ENCODE measurements at places on chromosomes 11 and 22.

- no peak for DNase-seq
These were observed 396.6 kb downstream of the NELL1 start for GRCh38 chr11:21066030-21066429.

DNA sequence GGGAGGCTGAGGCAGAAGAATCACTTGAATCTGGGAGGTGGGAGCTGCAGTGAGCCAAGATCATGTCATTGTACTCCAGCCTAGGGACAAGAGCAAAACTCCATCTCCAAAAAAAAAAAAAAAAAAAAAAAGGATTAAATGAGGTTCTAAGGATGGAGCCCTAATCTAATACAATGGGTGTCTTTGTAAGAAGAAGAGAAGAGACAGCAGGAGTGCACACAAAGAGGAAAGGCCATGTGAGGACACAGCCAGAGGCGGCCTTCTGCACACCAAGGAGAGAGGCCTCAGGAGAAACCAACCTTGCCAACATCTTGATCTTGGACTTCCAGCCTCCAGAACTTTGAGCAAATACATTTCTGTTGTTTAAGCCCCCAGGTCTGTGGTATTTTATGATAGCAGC is 66.6 kb upstream of the CECR2 start:
- no peak for DNase-seq

DNA sequence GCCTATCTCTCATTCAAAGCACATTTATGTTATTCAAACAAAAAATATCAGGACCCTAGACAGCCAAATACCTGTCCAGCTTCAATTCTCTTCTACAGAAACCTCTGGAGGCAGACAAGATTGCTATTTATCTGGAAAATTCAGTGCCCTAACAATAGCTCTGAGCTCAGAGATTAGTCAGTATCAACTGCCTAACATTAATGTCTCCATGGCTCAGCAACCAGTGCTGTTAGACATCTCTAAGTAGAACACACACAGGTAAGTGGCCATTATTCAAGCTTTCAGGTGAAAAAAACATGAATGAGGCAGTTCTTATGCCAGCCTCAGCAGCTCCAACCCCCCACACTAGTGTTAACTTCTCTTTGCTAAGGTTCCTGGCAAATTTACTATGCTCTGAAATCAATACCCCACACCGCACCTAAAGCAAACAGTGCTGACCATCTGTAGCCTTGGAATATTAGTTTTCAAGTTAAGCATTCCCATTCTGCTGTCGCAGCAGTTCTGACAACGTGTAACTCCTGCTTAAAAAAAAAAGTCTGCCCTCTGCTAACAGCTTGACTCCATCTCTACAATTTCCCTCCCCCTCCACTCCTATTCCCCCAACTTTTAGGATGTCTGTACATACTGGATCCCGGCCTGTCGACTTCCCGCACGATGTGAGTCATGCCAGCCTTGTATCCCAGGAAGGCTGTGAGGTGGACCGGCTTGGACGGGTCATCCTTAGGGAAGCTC is 1.5 kb downstream of the RPL3 start:
- DNase-seq = peak; percentile 47

GRCh38 chr11:32113200-32113919 is 22.5 kb downstream of the RCN1 start:
- no peak for DNase-seq

DNA sequence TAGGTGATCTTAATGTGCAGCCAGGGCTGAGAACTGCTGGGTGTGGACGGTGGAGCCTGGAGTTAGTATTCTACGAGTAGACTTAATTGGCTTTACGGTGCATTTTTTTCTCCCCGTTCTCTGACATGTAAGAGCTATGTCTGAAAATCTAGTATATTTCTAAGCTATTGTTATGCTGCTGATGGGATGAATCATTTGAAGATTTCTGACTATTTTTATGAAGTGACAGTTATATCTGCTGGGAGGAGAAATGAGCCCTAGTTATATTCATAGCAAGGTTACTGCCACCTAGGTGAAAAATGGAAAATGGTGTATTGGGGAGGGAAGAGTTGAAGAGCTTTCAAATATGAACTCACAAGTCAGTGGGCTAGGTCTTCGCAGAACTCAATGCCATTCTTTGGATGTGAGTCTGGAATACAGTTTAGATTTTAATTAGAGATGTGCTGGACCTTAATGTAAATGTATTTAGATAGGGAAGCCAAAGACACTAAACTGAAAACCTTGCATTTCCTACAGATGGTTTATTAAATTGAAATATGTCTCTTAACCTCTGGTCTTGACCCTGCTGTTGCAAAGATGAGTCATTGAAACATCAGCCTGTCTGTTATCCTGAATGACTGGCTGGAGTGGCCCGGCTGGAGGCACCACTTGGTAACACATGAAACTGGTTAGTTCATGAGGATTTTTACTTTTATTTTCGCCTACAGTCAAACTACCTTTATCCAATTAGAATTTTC is 293.7 kb downstream of the DDX10 start:
- peak; percentile 33 for DNase-seq

DNA sequence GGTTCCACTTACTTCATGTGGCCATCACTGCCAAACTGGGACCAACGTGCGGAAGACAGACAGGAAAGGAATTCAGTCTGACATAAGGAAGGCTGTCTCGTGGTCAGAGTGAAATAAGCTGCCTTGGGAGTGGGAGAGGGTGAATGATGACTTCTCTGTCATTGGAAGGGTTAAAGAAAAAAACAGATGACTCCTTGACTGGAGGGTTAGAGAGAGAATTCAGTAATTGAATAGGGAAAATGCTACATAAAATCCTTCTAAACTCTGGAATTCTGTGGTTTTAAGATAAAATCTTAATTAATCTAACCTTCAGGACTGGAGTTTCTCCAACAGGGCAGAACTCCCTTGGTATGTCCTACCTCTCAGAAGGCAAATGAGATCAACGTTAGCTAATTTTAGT is 33.8 kb downstream of the RAB30 start:
- DNase-seq = peak; percentile 79

- no peak for DNase-seq
These were observed 336.2 kb downstream of the ETS1 start for GRCh38 chr11:128251140-128251539.

DNA sequence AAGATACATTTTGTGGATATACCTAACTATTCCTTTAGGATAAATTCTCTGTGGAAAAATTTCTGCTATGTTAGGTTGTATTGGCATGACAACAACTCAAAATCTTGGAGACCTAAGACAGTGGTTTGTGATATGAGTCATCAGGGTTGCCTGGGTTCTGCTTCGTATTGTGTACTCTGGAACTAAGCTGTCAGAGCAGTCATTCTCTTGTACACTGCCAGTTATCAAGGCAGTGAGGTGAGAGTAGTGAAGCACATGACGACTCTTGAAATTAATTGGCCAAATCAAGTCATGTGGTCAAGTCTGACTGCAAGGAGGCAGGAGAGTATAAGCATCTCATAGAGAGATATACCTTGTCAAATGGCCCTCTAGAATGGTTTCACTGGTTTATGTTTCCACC is 104.4 kb downstream of the FANCF start:
- DNase-seq = peak; percentile 86

- DNase-seq = peak; percentile 59
These were observed 10.2 kb upstream of the DDB2 start for GRCh38 chr11:47204637-47204989.

- DNase-seq = peak; percentile 10
These were observed 646 bp downstream of the NCAPD3 start for GRCh38 chr11:134223121-134223520.

DNA sequence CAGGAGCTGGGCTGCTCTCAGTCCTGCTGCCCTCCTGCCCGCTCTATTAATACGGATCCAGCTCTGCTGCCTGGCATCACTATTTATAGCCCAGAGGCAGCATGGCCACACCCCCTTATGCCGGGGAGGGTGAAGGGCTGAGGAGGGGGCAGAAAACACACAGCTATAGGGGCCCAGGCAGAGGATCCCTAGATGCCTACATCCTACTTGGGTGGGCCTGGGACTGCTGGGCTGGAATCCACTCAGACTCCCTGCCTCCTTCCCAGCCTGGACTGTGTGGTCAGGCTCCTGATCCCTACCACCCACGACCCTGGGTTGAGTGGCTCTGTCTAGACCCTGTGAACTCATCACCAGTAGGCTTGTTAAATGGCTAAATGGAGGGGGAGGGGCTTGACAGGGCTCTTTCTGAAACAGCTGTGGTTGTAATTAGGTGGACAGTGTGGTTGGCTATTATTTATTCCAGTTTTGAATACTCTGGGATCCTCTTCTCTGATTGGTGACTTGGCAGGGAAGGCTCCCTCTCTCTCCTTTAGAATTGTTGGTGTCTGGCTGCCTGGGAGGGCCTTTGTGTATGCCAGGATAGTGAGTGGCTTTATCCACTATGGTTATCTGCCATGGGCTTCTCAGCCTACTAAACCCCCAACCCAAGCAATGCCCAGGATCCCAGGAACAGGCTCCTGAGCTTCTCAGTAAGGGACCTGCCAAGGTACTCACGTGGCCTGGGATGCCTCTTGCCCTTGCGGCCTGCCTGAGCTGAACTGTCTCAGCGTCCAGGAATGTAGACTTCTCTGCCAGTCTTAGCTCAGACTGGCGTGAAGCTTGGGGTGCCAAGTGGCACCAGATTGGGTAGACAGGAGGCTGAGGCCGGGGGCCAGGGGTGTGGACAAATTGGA is 15.2 kb downstream of the PHLDB1 start:
- DNase-seq = peak; percentile 90

DNA sequence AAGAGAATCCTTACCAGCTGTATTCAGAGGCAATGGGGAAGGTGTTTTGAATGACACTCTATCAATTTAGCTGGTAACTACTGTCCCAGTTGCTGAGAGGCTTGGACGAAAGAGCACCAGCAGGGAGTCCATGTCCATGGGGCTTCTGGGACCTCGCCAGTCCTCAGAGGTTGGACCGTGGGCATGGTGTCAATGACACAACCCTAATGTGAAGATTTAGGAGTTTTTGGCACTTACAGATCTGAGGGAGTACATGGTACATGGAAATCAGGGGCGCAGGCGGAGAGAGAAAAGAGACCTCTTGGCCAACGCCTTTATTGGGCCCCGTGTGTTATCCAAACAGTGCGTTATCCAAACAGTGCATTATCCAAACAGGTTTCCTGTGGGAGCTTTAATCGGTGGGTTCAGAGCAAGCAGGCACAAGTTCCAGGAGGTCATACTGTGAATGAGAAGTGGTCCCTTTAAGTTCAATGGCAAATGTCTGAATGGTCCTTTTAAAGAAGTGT is 169.1 kb upstream of the B3GAT1 start:
- no peak for DNase-seq

GRCh38 chr11:106503901-106504300 is 426.4 kb downstream of the AASDHPPT start:
- peak; percentile 59 for DNase-seq

DNA sequence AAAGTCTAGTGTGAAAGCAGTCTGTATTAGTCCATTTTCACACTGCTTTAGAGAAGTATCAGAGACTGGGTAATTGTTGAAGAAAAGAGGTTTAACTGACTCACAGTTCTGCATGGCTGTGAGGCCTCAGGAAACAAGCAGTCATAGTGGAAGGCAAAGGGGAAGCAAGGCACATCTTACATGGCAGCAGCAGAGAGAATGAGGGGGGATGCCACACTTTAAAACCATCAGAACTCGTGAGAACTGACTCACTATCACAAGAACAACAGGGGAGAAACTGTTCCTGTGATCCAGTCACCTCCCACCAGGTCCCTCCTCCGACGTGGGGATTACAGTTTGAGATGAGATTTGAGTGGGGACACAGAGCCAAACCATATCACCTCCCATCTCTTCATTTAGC is 13.8 kb upstream of the TUBA8 start:
- DNase-seq = no peak

DNA sequence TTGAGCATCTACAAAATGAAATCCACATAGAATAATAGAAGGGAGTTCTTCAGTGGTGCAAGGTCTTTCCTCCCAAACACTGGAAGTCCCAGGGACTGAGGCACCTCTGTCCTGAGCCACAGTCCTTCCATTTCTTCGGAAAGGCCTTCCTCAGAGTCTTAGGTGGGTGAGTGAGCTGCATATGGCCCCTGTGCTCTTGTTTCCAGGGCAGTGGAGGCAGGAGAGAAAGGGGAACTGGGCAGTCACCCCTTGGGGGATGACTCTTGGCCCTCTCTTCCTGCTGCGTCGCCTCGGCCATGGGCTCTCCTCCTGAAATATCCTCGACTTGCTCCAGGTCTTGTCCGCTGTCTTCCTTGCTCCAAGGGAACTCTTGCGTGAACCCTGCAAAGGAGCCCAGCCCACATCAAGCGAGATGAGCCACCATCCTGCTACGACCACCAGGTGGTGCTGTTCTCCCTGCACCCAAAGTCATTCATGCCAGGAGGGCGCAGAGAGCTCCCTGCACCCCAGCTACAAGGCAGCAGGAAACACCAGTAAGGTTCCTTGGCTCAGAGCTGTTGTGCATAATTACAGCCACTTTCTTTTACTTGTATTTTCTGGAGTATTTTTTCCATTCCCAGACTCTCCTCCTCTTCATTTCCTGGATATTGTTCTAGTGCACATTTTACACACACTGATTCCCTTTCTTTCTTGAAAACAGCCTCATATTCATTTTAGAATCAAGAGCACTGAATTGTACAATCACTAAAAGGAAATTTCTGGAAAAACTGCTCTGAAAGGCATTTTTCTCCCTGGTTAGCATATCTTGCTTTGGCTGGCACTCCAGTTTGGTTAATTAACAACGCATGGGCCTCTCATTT is 397.8 kb downstream of the OPCML start:
- DNase-seq = peak; percentile 79

DNA sequence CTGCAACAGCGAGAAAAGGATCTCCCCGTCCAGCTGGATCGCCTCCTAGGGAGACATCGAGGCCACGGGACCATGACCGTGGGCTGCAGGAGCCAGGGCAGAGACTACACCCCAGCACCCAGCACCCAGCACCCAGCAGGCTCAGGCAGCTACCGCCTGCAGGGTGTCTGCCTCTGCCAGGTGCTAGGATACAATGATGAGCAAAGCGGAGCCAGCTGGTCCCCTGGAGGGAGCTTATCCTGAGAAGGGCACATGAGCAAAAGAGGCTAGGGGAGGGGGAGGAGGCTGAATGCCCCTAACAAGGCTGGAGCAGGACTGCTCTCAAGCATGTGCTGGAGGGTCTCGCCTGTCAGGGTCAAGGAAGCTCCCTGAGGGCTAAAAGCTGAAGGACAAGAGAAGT is 4.8 kb upstream of the CASTOR1 start:
- no peak for DNase-seq

GRCh38 chr11:63242089-63242781 is 1.2 kb downstream of the SLC22A25 start:
- DNase-seq = no peak

- DNase-seq = no peak
These were observed 1.4 kb upstream of the TBC1D22A start for GRCh38 chr22:46761017-46761416.

- DNase-seq = no peak
These were observed 37.8 kb downstream of the RASSF10 start for GRCh38 chr11:13046637-13047570.

GRCh38 chr22:41690476-41690875 is 1.8 kb upstream of the SNU13 start:
- DNase-seq = no peak

DNA sequence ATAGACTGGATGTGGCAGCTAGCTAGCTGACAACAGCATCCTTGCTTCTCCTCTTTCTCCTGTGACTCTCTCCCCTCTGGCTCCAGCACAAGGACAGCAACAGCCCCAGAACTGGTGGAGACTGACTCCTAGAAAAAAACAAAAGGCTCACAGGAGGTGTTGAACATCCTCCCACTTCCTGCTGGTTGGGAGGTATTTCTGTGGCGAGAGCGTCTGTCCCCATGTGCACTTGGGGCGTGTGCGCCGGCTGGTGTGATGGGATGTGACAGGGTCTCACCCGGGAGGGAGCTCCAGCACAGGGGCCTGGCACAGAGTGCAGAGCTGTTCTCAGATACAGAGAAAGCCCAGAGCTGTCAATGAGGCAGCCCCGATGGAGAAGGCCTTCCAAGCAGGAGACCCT is 107.2 kb upstream of the E2F8 start:
- DNase-seq = no peak
